Karpas-422 (cell line): ENCODE measurements at places on chromosomes 2 and 18. TPM values are rescaled to one million over a fixed set of nuclear protein-coding genes. Genes with fewer than 3 reads are reported as not detected.
A peak's percentile ranks its signal among the peaks of the same experiment; 100 is the strongest.

- no peak overlapping the region for H3K27ac ChIP-seq
- H3K4me1 ChIP-seq = no peaks in the 10 kb centered on the region
- H3K36me3 ChIP-seq = no peaks in the 10 kb centered on the region
- H3K27me3 ChIP-seq = no peaks in the 10 kb centered on the region
- no peak for DNase-seq
Measured at GRCh38 chr18:54928236-54928635, 31.0 kb downstream of the CCDC68 start.

DNA sequence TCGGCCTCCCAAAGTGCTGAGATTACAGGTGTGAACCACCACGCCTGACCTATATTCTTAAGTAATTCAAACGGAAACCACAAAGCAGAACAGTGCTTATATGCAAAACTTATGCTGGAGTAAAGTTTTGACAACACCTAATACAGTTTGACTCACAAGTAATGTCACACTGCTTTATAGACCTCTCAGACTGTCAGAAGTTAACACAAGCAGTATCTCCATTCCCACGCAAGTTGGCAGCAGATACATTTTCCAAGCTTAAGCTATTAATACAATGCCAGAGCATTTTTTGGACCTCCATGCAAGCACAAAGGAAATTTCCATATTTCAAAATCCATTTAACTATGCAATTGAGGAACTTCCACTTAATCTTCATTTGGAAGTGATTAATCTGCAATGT is 21.0 kb upstream of the SANBR start:
- no peak overlapping the region for H3K4me3 ChIP-seq
- H3K36me3 ChIP-seq = peaks cover 32% of the 10 kb centered on the region
- H3K4me1 ChIP-seq = peaks cover 11% of the 10 kb centered on the region
- H3K27me3 ChIP-seq = no peaks in the 10 kb centered on the region

DNA sequence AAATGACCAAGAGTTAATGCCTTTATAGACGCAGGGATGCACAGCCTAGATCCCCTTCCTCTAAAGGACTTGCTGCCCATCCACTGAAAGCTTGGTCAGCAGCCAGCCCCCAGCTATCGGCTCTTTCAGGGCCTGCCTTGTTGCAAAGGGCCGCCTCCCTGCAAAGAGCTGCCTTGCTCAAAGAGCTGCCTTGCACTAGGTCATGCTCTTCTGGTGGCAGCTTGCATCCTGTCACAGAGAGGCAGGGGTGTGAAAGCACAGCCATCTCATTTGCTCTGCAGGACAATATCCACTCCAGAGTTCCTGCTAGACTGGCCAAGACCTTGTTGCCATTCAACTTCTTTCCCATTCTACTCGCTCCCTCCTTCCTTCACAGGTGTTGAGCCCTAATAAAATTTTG is 137.1 kb downstream of the MCFD2 start:
- H3K27me3 ChIP-seq = no peaks in the 10 kb centered on the region
- H3K4me1 ChIP-seq = no peaks in the 10 kb centered on the region
- DNase-seq = no peak
- H3K4me3 ChIP-seq = no peak overlapping the region
- H3K36me3 ChIP-seq = no peaks in the 10 kb centered on the region

- H3K4me3 ChIP-seq = no peak overlapping the region
- H3K36me3 ChIP-seq = no peaks in the 10 kb centered on the region
- no peak overlapping the region for H3K27ac ChIP-seq
- no peak for DNase-seq
Measured at GRCh38 chr2:230899287-230899686, 25.8 kb downstream of the GPR55 start.

DNA sequence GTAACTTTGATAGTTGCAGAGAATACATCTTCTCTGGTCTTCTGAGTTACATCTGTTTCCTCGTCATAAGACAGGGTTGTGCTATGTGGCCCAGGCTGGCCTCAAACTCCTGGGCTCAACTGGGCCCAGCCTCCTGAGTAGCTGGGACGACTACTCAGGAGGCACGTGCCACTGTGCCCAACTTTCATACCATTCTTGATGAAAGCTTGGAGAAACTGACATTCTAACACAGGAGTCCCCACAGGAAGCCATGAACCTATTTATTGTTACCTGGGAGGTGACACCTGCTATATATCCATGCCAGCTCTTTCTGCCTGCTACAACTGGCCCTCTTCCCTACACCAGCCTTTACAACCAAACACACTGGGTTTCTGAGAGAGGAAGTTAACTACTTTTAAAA is 19.1 kb downstream of the EIF2AK3 start:
- H3K36me3 ChIP-seq = no peaks in the 10 kb centered on the region
- H3K27me3 ChIP-seq = no peaks in the 10 kb centered on the region
- no peak for DNase-seq
- H3K4me1 ChIP-seq = peaks cover 83% of the 10 kb centered on the region

The C2orf81 gene
- 3.8 and 7.6 TPM in 2 replicates for total RNA-seq

DNA sequence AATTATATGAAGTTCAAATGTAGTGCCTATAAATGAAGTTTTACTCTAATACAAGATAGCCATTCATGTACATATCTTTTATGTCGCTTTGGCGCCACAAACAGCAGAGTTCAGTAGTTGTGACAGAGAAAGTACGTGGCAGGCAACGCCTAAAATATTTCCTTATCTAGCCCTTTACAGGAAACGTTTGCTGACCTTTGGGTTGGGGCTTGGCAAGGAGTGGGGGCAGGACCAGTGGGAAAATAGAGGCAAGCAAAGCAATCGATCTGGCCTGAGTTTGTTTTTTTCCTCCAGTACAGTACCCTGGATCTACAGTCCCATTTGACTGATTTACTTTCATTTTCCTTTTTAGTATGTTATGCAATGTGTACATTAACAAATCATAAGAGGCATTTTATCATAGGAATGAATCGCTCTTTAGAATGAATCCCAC is 13.1 kb downstream of the CCDC68 start:
- H3K4me1 ChIP-seq = no peaks in the 10 kb centered on the region
- DNase-seq = no peak
- H3K4me3 ChIP-seq = no peak overlapping the region

- no peak for DNase-seq
- H3K36me3 ChIP-seq = no peaks in the 10 kb centered on the region
- no peak overlapping the region for H3K4me3 ChIP-seq
- H3K27me3 ChIP-seq = no peaks in the 10 kb centered on the region
- no peak overlapping the region for H3K27ac ChIP-seq
Measured at GRCh38 chr2:72636210-72636609, 189.6 kb downstream of the EXOC6B start.

The EIF4E2 gene
- 53.0 and 58.2 TPM in 2 replicates for total RNA-seq

The RIT2 gene
- not detected in 2 replicates for total RNA-seq

The PSMA8 gene
- not detected in 2 replicates for total RNA-seq

- H3K4me3 ChIP-seq = no peak overlapping the region
- H3K27ac ChIP-seq = no peak overlapping the region
- no peaks in the 10 kb centered on the region for H3K27me3 ChIP-seq
- peaks cover 46% of the 10 kb centered on the region for H3K4me1 ChIP-seq
- H3K36me3 ChIP-seq = peaks cover 17% of the 10 kb centered on the region
- DNase-seq = no peak
Measured at GRCh38 chr18:55552526-55553189, 35.3 kb downstream of the TCF4 start.

DNA sequence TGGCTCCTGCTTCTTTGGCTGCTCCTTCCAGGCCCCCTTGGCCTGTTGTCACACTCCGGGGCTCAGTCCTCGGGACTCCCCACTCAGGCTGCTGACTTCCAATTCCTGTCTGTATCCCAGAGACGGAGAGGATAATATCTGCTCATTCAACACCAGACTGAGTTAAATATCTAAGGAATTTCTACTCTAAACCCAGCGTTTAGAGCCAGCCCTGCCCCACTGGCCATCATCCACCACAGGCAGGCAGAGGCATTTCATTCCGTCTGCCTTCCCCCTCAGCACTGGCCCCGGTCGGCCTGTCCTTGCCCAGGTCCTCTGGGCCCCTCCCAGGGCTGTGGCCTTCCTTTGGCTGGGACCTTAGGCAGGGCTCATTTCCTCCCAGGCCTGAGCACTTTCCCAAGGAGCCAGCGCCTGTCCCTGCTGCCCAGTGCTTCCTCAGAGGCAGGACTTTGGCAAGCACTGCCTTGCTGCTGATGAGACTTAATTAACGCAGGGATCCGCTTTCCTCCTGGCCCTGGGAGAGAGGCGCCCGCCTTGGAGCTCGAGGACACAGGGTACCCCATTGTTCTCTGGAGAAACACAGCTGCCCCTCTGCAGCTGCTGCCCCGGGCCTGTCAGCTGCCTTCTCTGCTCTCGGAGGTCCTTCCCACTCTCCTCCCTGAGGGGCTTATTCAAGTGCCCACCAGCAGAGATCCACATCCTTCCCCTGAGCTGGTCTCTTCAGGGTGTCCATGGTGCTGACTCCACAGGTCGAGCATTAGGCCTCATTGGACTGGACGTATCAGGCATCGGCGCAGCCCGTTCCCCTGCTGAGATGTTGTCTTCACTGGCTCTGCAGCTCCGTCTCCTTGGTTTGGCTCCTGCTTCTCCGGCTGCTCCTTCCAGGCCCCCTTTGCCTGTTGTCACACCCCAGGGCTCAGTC is 42.8 kb downstream of the ATOH8 start:
- no peaks in the 10 kb centered on the region for H3K27me3 ChIP-seq
- H3K27ac ChIP-seq = no peak overlapping the region
- no peaks in the 10 kb centered on the region for H3K4me1 ChIP-seq
- H3K36me3 ChIP-seq = no peaks in the 10 kb centered on the region
- DNase-seq = no peak

The SLC4A3 gene
- total RNA-seq = not detected in 2 replicates

- H3K36me3 ChIP-seq = no peaks in the 10 kb centered on the region
- no peak overlapping the region for H3K27ac ChIP-seq
- peaks cover 32% of the 10 kb centered on the region for H3K4me1 ChIP-seq
- no peaks in the 10 kb centered on the region for H3K27me3 ChIP-seq
Measured at GRCh38 chr2:121483021-121483420, 47.7 kb upstream of the RNU4ATAC start.

GRCh38 chr18:56869189-56869777 is 218.1 kb downstream of the WDR7 start:
- H3K27ac ChIP-seq = no peak overlapping the region
- no peaks in the 10 kb centered on the region for H3K27me3 ChIP-seq
- DNase-seq = peak; percentile 51
